ENCODE measurements at places on chromosomes 7 and 10.
A peak's percentile ranks its signal among the peaks of the same experiment; 100 is the strongest.

DNA sequence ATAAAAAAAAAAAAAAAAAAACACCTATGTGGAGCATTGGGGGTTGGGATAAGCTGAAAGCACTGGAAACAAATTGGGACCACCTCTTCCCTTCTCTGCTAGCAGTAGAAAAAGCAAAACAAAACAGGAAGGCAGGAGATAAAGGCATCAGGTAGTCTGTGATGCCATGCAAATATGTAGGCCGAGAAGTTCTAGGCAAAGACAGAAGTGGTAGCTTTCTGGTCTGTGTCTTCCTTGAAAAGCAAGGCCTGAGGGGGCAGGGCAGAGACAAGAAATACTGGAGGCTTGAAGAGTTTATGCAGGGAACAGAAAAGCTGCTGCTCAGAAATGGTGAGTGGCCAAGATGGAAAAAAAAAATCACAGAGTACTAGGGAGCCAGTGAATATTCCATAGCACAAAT lies 111.1 kb downstream of the ELMO1 start:
- H3K27me3 ChIP-seq = no peaks in the 10 kb centered on the region
- H3K4me3 ChIP-seq = no peak overlapping the region
- H3K36me3 ChIP-seq = no peaks in the 10 kb centered on the region
- no peak overlapping the region for H3K27ac ChIP-seq
- no peak for DNase-seq

DNA sequence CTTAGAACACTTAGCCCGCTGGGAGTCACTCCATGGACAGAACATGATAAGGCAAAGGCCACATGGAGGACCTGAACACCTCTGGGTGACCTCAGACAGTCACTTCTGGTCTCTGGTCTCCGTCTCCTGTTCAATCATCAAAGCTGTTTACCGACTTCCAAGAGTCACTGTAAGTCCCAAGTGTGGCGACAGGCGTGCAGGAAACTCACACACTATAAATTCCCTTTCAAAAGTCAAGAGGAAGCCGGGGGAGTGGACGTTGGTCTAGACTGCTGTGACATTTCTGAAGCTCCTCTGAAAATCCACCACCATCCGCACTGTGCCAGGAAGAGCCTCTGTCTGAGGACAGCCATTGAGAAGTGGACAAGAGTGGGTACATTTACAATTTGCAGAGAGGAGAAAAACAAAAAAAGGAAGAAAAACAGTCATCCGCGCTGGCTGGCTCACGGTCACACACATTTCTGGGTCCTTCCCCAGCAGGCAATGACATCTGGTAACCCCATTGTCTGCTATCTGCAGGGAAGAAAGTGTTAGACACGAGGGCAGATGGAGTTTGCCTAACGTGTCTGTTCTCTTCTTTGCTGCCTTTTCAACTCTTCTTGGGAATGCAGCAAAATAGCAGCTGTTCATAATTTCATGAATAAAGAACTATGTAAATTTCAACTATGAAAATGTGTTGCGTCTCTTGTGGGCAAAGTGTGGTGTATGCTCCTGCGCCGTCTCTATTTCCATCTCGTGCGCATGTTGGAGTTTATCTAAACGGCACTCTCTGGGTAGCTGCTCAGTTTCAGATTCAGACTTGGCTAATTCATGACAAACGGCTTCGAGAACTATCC lies 32.9 kb upstream of the CUX1 start:
- no peak overlapping the region for H3K4me3 ChIP-seq
- no peak overlapping the region for H3K27ac ChIP-seq
- no peaks in the 10 kb centered on the region for H3K4me1 ChIP-seq
- H3K36me3 ChIP-seq = no peaks in the 10 kb centered on the region

DNA sequence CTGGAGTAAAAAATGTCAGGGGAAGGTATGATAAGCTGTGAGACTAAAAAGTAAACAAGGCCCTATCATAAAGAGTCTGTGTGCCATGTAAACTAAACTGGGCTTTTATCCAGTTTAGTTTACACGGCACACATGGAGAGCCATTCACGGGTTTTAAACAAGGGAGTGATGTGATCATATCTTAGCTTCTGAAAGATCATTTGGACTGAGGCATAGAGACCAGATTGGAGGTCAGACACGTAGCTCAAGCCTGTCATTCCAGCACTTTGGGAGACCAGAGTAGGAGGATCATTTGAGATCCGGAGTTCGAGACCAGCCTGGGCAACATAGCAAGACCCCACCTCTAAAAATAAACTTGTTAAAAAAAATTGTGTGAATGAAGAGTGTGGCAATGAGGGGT lies 50.1 kb downstream of the SKIDA1 start:
- H3K27me3 ChIP-seq = no peaks in the 10 kb centered on the region
- no peaks in the 10 kb centered on the region for H3K36me3 ChIP-seq
- no peak for DNase-seq
- H3K27ac ChIP-seq = no peak overlapping the region
- H3K4me3 ChIP-seq = no peak overlapping the region

- H3K36me3 ChIP-seq = no peaks in the 10 kb centered on the region
- H3K27me3 ChIP-seq = no peaks in the 10 kb centered on the region
- no peak overlapping the region for H3K27ac ChIP-seq
- H3K4me3 ChIP-seq = no peak overlapping the region
These were observed 30.7 kb downstream of the PTPRN2 start for GRCh38 chr7:158556721-158557440.

DNA sequence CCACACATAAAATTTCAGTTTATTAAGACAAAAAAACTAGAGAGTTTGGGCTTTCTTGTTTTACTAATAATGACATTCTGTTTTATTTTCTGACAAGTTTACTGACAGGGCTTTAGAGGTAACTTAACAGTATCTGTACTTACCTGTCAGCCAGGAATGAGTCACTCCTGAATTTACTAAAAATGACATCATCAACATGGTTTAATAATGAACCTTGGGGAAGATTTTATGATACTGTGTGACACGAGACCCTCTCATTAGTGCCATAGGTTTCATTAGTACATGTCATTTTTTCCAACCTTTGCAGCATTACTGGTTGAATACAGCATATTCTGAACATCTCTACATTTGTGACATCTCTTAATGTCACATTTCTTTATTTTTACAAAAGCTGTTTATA lies 131.1 kb downstream of the KCND2 start:
- no peaks in the 10 kb centered on the region for H3K27me3 ChIP-seq
- H3K4me3 ChIP-seq = no peak overlapping the region
- H3K27ac ChIP-seq = no peak overlapping the region
- H3K4me1 ChIP-seq = no peaks in the 10 kb centered on the region
- DNase-seq = no peak
- no peaks in the 10 kb centered on the region for H3K36me3 ChIP-seq

DNA sequence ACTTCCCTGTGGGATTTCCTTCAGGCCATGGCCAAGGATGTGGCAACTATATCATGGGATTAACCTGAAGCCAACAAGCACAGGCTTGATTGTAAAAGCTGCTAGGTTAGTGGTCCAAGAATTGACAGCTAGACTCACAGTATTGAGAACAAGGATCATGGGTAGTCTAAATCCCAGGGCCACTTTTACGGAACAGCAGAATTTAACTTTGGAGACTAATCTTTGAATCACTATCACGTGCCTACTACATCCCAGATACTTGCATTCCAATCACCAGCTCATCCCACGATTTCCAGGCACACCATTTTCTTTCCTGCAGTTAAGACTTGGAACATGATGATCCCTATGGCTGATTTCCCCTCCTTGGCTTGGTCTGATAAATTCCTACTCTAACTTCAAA lies 65.6 kb upstream of the ADO start:
- no peak overlapping the region for H3K4me3 ChIP-seq
- no peaks in the 10 kb centered on the region for H3K27me3 ChIP-seq

DNA sequence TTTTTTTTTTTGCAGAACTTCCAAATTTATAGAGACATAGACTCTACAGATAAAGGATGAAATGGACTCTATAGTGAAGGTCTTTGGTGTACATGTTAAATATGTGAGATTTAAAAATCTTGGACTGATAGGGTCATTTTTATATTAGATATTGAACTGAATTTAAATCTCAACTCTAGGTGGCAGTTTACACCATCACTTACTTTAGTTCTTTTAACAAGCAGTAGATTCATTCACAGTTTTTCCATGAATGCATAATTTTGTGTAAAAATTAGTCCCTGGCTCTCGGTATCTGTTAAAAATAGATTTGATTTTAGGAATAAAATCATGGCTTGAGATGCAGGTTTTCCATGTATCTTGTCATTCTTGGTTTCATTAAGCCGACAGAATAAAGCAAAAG lies 31.1 kb upstream of the SNX13 start:
- no peak overlapping the region for H3K27ac ChIP-seq
- no peaks in the 10 kb centered on the region for H3K4me1 ChIP-seq
- no peak overlapping the region for H3K4me3 ChIP-seq
- peaks cover 11% of the 10 kb centered on the region for H3K27me3 ChIP-seq
- DNase-seq = no peak

DNA sequence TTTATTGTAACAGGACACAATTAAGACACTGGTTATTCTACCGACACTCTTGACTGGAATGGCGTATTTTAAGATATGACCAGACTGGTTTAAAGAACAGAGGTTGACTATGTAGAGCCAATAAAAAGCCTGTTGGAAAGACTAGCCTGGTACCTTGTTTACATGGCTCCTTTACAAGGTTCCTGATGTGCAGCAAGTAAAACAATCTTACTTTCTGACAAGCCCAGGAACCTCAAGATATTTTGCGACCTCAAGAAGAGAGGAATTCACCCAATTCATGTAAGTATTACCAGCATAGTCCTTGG lies 14.1 kb downstream of the LARP4B start:
- no peaks in the 10 kb centered on the region for H3K36me3 ChIP-seq
- H3K4me1 ChIP-seq = no peaks in the 10 kb centered on the region
- DNase-seq = no peak

DNA sequence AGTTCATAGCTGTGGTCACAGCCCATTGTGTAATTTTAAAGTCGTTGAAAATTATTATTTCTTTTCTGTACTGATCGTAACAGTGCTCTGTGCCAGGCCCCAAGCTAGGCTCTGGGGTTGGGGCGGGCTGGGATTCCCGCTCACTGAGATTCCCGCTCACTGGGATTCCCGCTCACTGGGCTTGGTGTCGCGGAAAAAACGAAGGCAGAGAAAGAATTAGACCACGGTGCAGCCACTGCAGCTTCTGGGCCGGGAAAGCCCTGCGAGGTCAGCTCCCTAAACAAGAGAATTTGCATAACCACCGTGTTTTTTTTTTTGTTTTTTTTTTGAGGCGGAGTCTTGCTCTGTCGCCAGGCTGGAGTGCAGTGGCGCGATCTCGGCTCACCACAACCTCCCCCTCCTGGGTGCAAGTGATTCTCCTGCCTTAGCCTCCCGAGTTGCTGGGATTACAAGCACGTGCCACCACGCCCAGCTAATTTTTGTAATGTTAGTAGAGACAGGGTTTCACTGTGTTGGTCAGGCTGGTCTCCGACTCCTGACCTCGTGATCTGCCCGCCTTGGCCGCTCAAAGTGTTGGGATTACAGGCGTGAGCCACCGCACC lies 31.2 kb downstream of the FOXK1 start:
- no peak overlapping the region for H3K4me3 ChIP-seq
- H3K27me3 ChIP-seq = no peaks in the 10 kb centered on the region
- no peaks in the 10 kb centered on the region for H3K4me1 ChIP-seq
- no peaks in the 10 kb centered on the region for H3K36me3 ChIP-seq
- no peak overlapping the region for H3K27ac ChIP-seq

GRCh38 chr7:94080551-94080950 lies 76.4 kb upstream of the BET1 start:
- H3K27me3 ChIP-seq = no peaks in the 10 kb centered on the region
- no peak overlapping the region for H3K27ac ChIP-seq
- no peak for DNase-seq
- H3K4me3 ChIP-seq = no peak overlapping the region

DNA sequence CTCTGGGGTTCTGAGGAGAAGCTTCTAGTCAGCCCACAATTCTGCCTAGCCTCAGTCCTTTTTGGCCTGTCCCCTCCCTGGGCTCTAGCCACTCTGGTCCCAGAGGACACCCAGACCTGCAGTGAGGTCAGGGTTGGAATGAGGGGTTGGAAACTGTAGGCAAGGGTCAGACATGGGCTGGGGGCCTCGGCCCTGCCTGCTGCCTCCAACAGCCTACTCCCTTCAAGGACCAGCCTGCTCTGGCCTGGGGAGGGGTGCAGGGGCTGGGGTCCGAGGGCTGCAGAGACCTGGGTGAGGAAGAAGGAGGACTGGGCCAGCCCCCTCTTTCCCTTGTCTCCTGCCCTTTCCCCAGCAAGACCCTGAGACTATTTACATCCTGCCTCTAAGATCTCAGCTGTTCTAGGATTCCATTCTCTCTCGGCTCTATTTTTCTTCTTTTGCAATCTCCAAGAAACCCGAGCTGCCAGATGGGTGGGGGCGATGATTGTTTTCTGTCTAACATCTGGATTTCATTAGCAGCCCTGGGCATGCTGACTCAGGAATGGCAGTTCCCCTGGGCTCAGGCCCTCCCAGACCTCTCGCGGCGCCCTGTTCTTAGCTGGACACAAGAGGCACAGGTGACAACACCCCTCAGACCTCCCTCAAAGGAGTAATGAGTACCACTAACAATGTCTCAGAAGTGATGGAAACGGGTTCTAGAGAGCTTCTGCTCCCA lies 23.1 kb downstream of the ZCCHC24 start:
- peaks cover 37% of the 10 kb centered on the region for H3K4me1 ChIP-seq
- peak; percentile 86 for DNase-seq
- no peak overlapping the region for H3K4me3 ChIP-seq
- peak overlapping the region; percentile 88 for H3K27ac ChIP-seq
- peaks cover 18% of the 10 kb centered on the region for H3K36me3 ChIP-seq

Data from SK-N-SH (cell line).